ENCODE measurements at places on chromosomes 5 and 9.

GRCh38 chr9:137000177-137000930 lies 4.0 kb upstream of the CLIC3 start:
- DNase-seq, result peak; percentile 38

DNA sequence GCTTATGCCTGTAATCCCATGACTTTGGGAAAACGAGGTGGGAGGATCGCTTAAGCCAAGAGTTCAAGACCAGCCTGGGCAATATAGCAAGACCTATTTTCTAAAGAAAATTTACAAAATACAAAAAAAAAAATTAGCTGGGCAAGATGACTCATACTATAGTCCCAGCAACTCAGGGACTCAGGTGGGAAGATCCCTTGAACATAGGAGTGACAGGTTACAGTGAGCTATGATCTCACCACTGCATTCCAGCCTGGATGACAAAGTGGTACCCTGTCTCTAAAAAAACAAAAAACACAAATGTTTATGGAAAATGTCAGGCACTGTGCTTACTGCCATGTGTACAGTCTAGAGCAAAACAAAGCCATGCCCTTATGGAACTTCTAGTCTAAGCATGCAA lies 823.3 kb upstream of the DMAC1 start:
- DNase-seq, result no peak

DNA sequence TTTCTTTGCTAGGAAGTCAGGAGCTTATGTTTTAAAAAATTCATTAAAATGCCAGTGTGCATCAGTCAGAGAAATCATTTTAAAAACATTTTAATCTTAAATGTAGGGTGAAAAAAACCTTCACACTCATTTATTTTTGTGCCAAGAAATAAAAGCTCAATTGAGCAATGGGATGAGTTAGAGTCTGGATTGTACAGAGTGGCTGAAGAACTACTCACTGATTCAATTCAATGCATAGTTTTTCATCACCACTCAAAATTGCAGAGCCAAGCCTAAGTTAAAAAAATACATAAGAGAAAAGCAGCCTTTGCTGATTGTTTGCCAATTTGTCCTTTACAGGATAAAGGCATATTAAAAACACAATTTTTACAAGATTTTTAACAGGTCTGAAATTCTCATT lies 168.2 kb upstream of the DMRTA1 start:
- no peak for DNase-seq

GRCh38 chr9:136194540-136194939 lies 10.4 kb downstream of the LHX3 start:
- no peak for DNase-seq

GRCh38 chr9:1173211-1173610 lies 123.1 kb downstream of the DMRT2 start:
- no peak for DNase-seq

GRCh38 chr5:92519811-92520632 lies 1061.0 kb downstream of the NR2F1-AS1 start:
- DNase-seq, result no peak

Measured in stimulated activated CD8-positive, alpha-beta memory T cell treated with anti-CD3 and anti-CD28 coated beads, Interleukin-2, amount 100 ng/mL, for 48 hours (primary cell).